SJSA1 (cell line): ENCODE measurements at places on chromosomes 16 and 17.

DNA sequence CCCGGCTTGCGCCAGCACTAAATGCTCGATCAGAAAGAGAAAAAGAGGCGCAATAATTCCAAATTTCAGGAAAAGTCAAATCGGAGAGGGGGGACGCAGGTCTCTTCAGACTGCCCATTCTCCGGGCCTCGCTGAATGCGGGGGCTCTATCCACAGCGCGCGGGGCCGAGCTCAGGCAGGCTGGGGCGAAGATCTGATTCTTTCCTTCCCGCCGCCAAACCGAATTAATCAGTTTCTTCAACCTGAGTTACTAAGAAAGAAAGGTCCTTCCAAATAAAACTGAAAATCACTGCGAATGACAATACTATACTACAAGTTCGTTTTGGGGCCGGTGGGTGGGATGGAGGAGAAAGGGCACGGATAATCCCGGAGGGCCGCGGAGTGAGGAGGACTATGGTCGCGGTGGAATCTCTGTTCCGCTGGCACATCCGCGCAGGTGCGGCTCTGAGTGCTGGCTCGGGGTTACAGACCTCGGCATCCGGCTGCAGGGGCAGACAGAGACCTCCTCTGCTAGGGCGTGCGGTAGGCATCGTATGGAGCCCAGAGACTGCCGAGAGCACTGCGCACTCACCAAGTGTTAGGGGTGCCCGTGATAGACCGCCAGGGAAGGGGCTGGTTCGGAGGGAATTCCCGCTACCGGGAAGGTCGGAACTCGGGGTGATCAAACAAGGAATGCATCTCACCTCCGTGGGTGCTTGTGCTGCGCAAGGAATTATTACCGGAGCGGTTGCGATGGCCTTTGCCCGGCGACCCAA, 4.0 kb upstream of the DLX4 start:
- DNase-seq, result no peak

DNA sequence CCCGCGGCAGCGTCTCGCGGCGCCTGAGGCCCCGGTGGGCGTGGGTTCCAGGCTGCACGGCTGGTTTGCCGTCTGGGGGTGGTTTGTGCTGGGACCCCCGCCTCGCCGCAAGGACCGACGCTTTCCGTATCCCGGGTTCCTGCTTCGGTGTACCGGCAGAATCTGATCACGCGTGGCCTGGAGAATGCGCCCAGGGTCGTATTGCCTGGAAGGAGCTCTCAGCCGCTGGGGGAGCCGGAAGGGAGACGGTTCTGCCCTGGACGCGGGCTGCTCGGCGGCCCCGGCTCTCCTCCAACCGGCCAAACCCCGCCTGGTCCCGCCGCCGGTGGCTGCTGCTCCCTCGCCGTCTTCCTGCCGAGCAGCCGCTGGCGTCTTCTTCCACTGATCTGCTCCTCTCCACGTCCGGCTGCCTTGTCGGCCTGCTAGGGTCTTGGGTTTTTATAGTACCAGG, 39.8 kb downstream of the ZNF778 start:
- DNase-seq, result peak; percentile 15

DNA sequence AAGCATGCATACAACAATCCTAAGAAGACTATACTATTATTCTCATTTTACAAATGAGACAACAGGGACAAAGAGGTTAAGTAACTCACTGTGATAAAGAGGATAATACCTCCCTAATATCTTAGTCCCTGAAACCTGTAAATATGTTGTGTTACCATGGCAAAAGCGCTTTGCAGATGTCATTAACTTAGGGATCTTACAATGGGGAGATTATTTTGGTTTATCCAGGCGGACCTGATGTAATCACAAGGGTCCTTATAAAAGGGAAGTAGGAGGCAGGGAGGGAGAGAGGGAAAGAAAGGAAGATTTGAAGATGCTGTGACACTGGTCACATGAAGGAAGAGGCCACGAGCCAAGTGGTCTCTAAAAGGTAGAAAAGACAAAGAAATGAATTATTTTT, 164.7 kb downstream of the CNTNAP4 start:
- no peak for DNase-seq

GRCh38 chr17:6455321-6455705, 11.1 kb downstream of the PIMREG start:
- no peak for DNase-seq

DNA sequence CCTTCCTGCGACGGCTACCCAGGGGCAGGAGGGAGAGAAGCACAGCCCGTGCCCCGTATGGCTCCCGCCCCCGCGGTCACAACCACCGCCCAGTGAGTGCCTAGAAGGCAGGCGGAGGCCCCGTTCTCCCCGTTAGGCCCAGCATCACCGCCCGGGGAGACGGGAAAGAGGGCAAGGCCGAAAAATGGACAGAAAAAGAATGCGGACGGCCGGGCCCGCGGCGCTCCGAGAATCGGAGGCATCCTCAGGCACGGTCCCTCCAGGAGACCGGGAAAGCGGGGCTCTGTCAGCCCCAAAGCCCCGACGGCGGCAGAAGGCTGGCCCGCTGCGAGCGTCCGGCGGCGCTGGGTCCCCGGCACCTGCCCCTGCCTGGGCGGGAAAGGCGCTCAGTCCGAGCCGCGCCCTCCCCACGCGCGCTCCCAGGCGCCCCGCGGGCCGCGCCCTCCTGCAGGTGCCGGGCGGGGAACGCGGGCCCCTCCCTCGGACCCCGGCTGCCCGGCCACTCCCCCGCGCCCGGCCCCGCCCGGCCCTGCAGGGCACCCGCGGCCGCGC, 407 bp downstream of the MCRIP1 start:
- no peak for DNase-seq

GRCh38 chr16:17766012-17766411, 295.3 kb upstream of the XYLT1 start:
- no peak for DNase-seq

GRCh38 chr17:6510321-6510977, 45.9 kb downstream of the PITPNM3 start:
- DNase-seq, result peak; percentile 72

DNA sequence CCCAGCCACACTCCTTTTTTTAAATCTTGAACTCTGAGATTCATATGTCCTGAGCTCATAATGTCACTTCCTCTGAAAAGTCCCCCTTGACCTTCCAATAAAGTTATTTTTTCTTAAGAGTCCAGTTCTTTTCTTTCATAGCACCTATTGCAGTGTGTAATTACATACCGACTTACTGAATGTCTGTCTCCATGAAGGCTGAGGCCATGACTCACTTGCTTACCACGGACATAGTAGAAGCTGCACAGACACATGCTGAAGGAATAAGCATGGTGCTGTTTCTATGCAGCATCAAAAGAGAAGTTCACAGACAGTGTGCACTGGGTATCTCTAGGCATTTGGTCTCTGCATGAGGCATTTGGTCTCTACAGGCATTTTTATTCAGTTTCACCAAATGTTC, 77.2 kb downstream of the C17orf67 start:
- DNase-seq, result peak; percentile 86

DNA sequence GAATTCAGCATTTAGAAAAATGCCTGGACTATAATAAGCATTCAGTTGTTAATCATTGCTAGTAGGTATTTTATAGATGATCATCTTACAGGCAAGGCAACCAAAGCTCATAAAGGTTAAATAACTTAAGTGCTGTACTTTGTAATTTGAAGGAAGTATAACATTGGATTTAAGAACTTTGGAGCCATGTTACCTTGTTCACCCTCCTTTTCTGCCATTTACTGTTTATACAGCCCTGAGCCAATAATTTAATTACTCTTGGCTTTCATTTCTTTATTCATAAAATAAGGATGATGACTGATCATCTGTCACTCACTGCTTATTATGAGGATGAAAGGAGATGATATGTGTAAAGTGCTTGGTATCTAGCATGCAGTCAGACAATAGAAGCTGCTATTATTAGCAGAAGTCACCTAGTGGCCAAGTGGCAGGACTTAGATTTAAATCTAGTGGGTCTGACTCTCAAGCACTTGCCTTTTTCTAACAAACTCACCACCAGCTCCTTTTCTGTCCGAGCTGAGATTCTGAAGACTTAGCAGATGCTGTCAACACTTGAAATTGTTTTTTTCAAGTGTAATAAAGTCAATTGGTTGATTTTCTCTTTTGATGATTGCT, 18.3 kb upstream of the DDX52 start:
- DNase-seq, result no peak

DNA sequence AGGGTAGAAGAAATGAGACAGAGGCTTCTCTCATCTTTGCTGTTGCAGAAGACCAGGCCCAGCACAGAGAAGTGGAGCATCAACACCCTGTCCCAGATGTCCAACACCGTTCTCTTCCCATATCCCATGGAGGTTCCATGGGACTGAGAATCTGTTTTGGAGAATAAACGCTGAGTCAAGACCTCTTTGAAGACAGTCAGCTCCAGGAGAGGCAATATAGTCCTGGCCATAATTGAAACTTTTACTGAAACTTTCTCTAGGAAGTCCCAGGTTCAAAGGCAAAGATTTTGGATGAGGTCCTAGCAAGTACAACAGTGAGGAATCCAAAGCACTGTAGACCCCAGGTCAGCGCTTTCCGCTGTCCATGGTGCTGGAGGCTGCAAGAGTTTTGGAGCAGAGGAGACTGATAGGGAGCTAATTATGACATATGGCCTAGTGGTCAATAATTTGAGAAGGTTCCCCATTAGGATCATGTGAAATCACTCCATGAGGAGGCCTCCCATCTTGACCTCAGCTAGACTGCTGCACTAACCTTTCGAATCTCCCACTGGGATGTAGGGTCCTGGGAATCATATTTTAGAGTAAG, 36.0 kb downstream of the OSBPL7 start:
- DNase-seq, result peak; percentile 48

GRCh38 chr16:86231996-86232350, 278.4 kb upstream of the FOXF1 start:
- DNase-seq, result no peak

- DNase-seq, result no peak
Measured at GRCh38 chr16:57754354-57755060, 18.9 kb downstream of the KATNB1 start.

GRCh38 chr17:63476459-63476853, 405 bp upstream of the ACE start:
- no peak for DNase-seq

DNA sequence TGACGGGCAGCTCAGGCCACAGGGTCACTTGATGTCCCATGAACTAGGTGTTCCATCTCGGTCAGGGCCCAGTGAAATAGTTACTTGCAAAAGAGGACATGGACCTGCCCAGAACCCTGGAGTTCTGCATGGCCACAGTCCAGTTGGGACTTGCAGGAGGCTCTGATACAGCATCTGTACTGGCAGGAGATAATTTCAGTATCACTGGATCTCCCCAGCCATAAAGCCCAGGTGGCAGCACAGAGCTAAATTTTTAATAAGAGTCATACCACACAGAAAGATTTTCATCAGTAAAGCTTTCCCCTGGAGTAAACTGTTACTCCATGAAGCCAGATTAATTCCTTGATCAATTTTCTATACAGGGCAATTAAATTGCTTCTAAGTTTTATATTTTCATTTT, 18.0 kb upstream of the SLC16A5 start:
- DNase-seq, result no peak

DNA sequence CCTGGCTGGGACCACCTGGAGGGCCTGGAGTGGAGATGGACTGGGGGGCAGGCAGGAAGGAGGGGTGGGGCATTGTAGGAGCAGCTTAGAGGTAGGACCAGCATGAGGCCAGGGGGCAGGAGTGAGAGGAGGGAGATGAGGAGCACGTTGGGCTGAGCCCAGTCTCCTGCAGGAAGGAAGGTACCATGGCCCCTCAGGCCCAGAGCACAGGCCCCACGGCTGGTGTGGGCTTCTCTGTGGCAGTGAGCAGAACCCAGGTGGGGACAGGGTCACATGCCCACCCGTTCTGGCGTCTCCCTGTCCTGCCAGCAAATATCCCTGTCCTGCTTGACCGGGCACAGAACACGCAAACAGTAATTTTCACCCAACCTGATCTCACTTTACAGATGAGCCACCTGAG, 141.8 kb downstream of the ENGASE start:
- DNase-seq, result no peak

GRCh38 chr16:79797486-79797885, 196.9 kb upstream of the MAF start:
- DNase-seq, result no peak

DNA sequence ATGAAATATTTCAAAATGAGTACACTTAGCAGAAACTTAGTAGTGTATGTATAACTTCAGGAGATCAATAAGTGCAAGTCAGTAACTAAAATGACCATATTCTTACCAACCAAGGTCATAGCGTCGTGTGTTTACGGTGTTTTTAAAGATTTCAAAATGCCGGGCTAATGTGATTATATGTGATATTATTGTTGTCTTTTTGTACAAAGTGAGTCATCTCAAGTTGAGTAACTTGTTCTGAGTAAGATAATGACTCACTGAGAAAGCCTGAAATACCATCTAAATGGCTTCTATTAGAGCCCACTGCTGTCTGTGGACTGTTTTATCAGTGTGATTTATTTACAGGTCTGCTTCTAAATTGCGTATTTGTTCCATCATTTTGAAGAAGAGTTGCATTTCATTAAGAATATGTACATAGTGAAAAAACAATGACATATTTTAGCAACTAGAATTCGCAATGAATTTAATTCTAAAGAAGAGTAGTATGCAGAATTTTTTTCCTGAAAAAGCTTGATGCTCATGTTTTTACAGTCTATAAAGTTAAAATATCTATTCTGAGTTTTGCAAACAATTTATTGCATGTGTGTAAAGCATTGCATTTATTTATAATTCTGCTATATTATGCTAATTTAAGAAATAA, 12.7 kb downstream of the KRT12 start:
- DNase-seq, result peak; percentile 72

DNA sequence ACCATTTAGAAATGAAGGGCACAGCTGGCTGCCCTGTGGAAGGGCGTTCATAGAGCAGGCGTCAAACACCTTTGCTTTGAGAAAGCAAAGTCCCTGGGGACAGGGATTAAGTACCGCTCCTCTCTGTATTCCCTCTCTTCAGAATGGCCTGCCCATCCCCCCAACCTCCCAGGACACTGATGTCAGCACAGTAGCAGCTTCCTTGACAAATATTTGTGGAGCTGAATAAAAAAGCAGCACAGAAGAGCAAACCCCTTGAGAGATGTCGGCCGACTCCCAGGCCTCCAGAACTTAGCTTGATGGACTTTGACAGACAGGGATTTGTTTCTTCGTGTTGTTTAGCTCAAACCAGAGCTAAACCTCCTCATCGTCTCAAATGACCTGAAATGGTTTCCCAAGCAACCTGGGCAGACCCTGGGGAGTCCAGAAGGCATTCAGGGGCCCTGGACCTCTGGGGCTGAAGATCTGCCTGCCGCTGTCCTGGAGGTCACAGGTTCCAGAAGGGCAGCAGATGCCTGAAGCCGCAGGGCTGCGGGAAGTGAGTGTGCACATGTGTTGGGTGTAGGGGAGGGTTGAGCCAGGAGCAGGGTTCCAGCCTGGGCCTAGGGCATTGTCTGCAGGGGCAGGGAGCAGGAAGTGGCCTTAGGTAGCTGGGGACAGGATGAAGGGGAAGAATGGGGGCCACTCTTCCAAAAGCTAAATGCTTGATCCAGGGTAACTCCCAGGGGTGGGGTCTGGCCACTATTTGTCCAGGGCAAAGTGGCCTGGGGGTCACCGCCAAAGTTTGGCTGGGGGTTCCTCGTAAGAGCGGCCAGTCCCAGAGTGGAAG, 42.3 kb upstream of the NKD1 start:
- no peak for DNase-seq

DNA sequence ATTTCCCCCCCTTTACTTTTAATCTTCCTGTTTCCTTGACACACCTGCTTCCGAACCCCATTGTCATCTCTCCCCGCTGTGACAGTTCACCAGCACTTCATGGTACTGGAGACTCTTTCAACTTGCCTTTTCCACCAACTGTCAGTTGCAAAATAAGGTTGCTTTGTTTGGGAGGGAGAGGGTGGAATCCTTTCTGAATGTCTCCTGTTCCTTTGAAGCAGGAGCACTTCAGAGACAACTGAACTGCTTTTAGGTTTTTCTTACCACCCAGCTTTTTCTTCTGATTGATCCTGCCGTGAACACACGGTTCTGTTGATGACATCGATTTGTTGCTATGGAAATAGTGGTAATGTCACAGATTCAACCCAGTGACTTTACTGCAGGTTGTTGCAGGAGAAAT, 42.0 kb downstream of the RPA1 start:
- DNase-seq, result no peak
